Heart left ventricle (tissue), 16 donors: ENCODE measurements at places on chromosomes 4 and X. TPM values are rescaled to one million over a fixed set of nuclear protein-coding genes. Genes with fewer than 3 reads are reported as not detected.

DNA sequence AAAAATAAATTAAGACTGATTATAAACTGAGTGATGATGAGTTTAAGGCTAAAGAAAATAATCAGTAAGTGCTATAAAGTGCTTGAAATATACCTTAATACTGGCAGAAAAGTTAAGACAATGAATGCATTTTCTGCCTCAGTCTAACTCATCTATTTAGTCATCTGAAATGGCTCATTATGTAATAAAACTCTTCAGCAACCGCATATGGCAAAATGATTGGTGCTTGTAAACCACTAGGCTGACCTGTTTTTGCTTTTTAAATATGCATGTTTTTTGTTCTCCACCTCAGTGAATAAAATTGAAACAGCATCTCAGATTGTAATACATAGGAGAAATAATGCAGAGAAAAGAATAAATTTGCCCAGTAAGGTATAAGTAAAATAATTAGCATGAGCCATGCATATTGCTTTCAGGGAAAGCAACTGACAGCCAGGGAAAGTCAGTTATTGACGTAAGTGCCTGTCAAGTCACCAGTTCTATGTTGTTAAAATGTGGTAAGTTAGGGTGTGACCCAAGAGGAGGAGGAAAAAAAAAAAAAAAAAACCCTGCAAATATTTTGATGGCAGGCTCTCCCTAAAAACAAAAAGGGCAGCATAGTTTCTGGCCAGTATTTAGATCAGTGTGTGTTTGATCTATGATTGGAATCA is 167.5 kb downstream of the PALLD start:
- H3K27ac ChIP-seq = no peak overlapping the region
- no peaks in the 10 kb centered on the region for H3K4me1 ChIP-seq
- DNase-seq = no peak
- H3K4me3 ChIP-seq = no peak overlapping the region

- H3K27me3 ChIP-seq = no peaks in the 10 kb centered on the region
- no peak overlapping the region for H3K4me3 ChIP-seq
- H3K27ac ChIP-seq = no peak overlapping the region
- no peaks in the 10 kb centered on the region for H3K36me3 ChIP-seq
- no peaks in the 10 kb centered on the region for H3K4me1 ChIP-seq
- no peak for DNase-seq
These were observed 209.3 kb downstream of the GPC3 start for GRCh38 chrX:133776072-133776471.

GRCh38 chr4:55336138-55337034 is 9.7 kb upstream of the SRD5A3 start:
- no peak overlapping the region for H3K27ac ChIP-seq
- H3K4me3 ChIP-seq = no peak overlapping the region
- no peak for DNase-seq
- no peaks in the 10 kb centered on the region for H3K27me3 ChIP-seq

- no peaks in the 10 kb centered on the region for H3K36me3 ChIP-seq
- no peak for DNase-seq
- H3K27me3 ChIP-seq = no peaks in the 10 kb centered on the region
- H3K4me1 ChIP-seq = no peaks in the 10 kb centered on the region
- H3K27ac ChIP-seq = no peak overlapping the region
- H3K4me3 ChIP-seq = no peak overlapping the region
These were observed 52.6 kb upstream of the STX18 start for GRCh38 chr4:4594285-4594920.

GRCh38 chr4:3196670-3197359 is 52.1 kb upstream of the MSANTD1 start:
- H3K27ac ChIP-seq = no peak overlapping the region
- no peak for DNase-seq
- no peak overlapping the region for H3K4me3 ChIP-seq
- H3K36me3 ChIP-seq = no peaks in the 10 kb centered on the region
- H3K27me3 ChIP-seq = no peaks in the 10 kb centered on the region

- DNase-seq = no peak
- H3K36me3 ChIP-seq = no peaks in the 10 kb centered on the region
- no peak overlapping the region for H3K4me3 ChIP-seq
- no peaks in the 10 kb centered on the region for H3K27me3 ChIP-seq
- H3K27ac ChIP-seq = no peak overlapping the region
- H3K4me1 ChIP-seq = no peaks in the 10 kb centered on the region
These were observed 114.7 kb downstream of the COX18 start for GRCh38 chr4:72954811-72955210.

DNA sequence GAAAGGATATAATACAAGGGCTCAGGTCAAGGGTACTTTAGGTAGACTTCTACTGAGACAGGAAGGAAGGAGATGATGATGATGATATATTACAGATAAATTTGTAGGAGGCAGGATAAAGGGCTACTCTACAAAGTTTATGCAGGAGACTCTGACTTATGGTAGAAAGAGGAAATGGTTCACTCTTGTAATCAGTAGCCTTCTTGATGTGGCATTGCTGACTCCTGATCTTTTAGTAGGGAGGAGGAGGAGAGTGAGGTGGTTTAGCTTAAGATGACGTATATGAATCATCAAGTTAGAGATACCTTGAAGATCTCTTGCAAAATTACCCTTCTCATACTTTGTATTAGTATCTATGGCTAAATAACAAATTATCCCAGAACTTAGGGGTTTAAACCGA is 4.7 kb downstream of the BLTP1 start:
- no peak overlapping the region for H3K4me3 ChIP-seq
- peaks cover 26% of the 10 kb centered on the region for H3K36me3 ChIP-seq
- H3K27me3 ChIP-seq = no peaks in the 10 kb centered on the region
- H3K27ac ChIP-seq = no peak overlapping the region

- no peaks in the 10 kb centered on the region for H3K27me3 ChIP-seq
- no peak for DNase-seq
- H3K36me3 ChIP-seq = no peaks in the 10 kb centered on the region
These were observed 642.6 kb upstream of the LCORL start for GRCh38 chr4:18664171-18664570.

DNA sequence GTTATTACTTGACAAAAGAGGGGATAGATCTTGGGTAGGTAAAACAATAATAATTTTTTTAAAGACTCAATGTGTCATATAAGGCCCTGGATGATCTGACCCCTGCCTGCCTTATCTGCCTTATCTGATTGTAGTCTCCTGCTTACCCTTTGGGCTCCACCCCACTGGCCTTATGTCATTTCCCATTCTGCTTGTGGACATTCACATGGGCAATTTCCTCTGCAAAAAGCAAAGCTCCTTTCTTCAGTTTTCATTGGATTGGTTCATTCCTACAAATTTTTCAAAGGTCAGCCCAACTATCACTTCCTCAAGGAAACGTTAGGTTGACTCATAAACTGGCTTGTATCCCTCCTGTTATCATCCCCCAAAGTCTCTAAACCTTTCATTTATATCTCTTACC is 15.7 kb upstream of the TET2 start:
- no peak overlapping the region for H3K4me3 ChIP-seq
- no peaks in the 10 kb centered on the region for H3K36me3 ChIP-seq
- H3K27ac ChIP-seq = no peak overlapping the region
- peaks cover 39% of the 10 kb centered on the region for H3K4me1 ChIP-seq
- no peaks in the 10 kb centered on the region for H3K27me3 ChIP-seq

GRCh38 chr4:158005021-158005420 is 167.8 kb downstream of the GASK1B start:
- DNase-seq = peak; percentile 33
- H3K4me3 ChIP-seq = no peak overlapping the region
- no peaks in the 10 kb centered on the region for H3K27me3 ChIP-seq

DNA sequence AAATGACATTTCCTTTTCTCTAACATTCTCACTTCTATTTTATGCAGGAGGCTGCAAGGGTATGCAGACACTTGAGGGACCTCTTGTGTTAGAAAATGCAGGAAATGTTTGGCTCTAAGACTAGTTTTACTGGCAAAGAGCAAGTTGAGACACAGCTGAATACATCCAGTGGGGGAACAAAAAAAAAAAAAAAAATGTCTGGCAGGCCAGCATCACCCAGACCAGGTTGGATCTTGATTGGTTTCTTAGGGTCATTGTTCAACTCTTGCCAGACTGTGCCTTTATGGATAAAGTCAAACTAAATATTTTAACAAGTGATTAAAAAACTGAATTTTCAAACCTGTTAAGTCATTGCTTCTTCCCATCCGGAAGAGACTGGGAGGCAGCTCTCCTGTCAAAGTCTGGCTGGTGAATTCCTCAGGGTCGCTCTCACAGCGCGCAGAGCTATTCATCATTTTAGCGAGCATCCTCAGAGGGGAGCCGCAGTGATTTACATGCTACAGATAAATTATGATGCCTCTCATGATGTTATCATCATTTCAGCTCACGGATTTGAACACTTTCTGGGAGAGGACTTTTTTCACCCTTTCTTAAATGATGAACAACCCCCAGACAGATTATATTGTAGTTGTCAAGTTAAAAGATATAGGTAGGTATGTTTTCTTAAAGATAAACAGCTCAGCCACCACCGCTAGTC is 23.6 kb upstream of the PACRGL start:
- no peaks in the 10 kb centered on the region for H3K36me3 ChIP-seq
- H3K4me3 ChIP-seq = no peak overlapping the region
- no peak for DNase-seq
- H3K4me1 ChIP-seq = no peaks in the 10 kb centered on the region
- H3K27me3 ChIP-seq = peaks cover 4% of the 10 kb centered on the region

ITIH6 gene
- total RNA-seq = not detected

GRCh38 chr4:147498031-147498660 is 17.2 kb downstream of the EDNRA start:
- no peaks in the 10 kb centered on the region for H3K4me1 ChIP-seq
- no peak overlapping the region for H3K27ac ChIP-seq
- no peaks in the 10 kb centered on the region for H3K27me3 ChIP-seq
- DNase-seq = no peak
- no peak overlapping the region for H3K4me3 ChIP-seq
- H3K36me3 ChIP-seq = no peaks in the 10 kb centered on the region
